Activated CD4-positive, alpha-beta memory T cell treated with anti-CD3 and anti-CD28 coated beads, Interleukin-2, amount 10 ng/mL, durations not matched to agents 7 days and 5 days (primary cell): ENCODE measurements at places on chromosomes 16 and 17.

- H3K36me3 ChIP-seq: no peaks in the 10 kb centered on the region
- H3K4me1 ChIP-seq: no peaks in the 10 kb centered on the region
- H3K27ac ChIP-seq: no peak overlapping the region
- no peak for DNase-seq
Measured at GRCh38 chr17:10815319-10815718, 11.4 kb upstream of the TMEM238L start.

DNA sequence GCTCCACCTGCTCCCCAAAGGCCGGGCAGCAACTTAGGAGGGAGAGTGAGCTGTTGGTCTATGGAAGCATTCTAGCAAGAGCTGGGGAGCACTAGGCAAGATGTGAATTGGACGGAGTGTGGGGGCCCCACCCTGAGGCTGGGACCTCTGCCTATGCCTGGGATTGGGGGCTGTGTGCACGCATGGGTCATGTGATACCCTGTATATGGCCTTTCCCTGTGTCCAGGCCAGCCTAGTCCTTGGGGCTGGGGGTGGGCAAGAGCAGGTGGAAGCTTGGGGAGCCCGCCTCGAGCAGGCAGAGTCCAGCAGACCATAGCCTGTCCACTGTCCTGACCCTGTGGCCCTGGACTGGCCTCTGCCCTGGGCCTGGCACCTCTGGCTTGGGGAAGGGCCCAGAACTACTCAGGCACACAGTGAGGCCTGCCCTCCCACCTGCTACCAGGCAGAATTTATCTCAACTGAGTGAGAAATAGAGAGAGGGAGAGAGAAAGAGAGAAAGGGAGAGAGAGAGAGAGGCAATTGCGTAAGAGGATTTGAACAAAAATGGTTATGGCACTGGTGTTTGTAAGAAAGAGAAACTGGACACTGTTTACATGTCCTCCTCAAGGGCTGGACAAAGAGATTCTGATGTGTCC lies 19.1 kb downstream of the PDP2 start:
- H3K36me3 ChIP-seq: no peaks in the 10 kb centered on the region
- DNase-seq: no peak
- no peak overlapping the region for H3K27ac ChIP-seq
- H3K4me3 ChIP-seq: no peak overlapping the region
- H3K4me1 ChIP-seq: peaks cover 10% of the 10 kb centered on the region
- no peaks in the 10 kb centered on the region for H3K27me3 ChIP-seq

- peaks cover 24% of the 10 kb centered on the region for H3K27me3 ChIP-seq
- H3K4me1 ChIP-seq: peaks cover 41% of the 10 kb centered on the region
- no peak overlapping the region for H3K4me3 ChIP-seq
- no peak for DNase-seq
- peaks cover 19% of the 10 kb centered on the region for H3K36me3 ChIP-seq
Measured at GRCh38 chr17:50283714-50284113, 9.4 kb downstream of the TMEM92 start.

DNA sequence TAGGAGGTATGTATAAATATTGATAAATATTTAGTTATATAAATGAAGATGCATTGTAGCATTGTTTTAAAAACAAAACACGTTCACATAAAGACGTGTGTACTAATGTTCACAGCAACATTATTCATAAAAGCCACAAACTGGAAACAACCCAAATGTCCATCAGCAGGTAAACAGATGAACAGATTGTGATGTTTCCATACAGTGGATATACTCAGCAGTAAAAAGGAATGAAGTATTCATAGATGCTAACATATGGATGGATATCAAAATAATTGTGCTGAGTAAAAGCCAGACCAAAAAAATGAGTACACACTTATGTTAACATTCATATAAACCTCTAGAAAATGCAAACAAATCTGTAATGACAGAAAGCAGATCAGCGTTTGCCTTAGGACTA lies 6.0 kb downstream of the CENPN start:
- H3K27me3 ChIP-seq: no peaks in the 10 kb centered on the region
- H3K4me3 ChIP-seq: no peak overlapping the region
- H3K27ac ChIP-seq: no peak overlapping the region
- H3K4me1 ChIP-seq: peaks cover 42% of the 10 kb centered on the region
- H3K36me3 ChIP-seq: peaks cover 76% of the 10 kb centered on the region
